Stimulated activated CD4-positive, alpha-beta T cell treated with anti-CD3 and anti-CD28 coated beads, TNF-alpha, amount 100 ng/mL, for 1 hour (primary cell): ENCODE measurements at places on chromosomes 5 and 9.

DNA sequence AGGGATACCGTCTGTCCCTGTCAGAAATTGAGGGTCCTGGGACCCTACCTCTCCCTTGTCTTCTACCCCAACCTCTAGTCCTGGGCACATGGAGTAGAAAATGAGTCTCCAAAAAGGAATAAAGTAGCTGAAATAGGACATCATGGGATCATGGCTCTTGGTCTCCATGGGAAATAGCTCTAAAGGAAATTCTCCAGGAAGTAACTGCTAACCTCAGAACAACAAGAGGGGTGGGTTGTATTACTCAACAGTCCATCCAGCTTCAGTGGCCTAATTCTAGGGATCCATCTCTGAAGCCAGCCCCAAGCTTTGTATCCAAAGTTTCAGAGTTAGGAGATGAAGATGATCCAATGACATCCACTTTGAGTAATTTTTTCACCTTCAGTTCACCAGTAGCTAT lies 11.0 kb upstream of the RUSC2 start:
- DNase-seq, result no peak

DNA sequence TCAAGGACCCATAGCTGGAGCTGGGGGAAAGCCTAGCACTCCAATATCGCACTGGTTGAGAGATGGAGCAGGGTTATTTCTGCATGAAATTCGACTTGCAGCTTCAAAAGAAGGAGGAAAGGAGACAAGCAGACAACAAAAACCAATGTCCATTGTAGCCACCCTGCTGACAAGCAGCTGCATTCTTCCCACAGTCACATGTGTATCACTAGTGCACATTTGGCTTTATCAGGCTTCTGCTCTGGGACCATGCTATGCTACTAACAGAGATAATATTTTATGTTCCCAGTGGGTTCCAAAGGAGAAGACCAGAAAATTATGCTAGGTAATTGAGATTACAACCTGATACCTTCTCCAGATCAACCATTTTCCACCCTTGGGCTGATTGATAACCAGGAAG lies 59.7 kb downstream of the MFAP3 start:
- DNase-seq, result no peak

DNA sequence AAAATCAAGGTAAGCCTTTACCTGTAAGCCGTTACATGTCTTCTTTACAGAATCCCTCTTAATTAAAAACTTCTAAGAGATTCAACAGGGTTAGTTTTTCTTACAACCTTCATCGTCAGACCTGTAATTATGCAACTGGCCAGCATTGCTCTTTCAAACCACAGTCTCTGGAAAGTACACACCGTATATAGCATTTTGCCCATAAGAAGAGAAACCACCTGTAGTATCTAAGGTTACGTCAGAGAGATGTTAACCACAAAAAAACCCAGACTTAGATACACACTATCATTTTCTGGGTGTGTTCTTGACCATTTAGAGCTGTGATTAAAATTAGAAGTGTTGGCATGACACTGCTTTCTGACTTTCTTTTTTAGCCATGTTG lies 140.0 kb downstream of the MUSK start:
- no peak for DNase-seq

- DNase-seq, result no peak
Measured at GRCh38 chr5:33372721-33373472, 67.9 kb upstream of the TARS1 start.

DNA sequence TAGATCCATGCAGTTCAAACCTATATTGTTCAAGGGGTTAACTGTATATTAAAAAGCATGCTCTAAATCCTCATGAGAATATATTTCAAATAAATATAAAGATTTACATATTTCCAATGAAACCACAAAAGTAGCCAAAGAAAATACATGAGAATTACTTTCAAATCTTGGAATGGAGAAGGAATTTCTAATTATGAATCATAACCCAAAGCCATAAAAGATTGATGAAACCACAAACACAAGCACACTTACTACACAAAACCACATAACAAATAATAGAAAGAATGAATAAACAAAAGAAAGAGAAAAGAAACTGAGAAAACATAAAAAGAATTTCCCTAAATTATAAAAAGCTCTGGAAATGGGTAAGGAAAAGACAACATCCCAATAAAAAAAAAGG lies 16.0 kb downstream of the ERP44 start:
- no peak for DNase-seq

- DNase-seq, result no peak
Measured at GRCh38 chr5:148799737-148800527, 26.5 kb upstream of the ADRB2 start.

- no peak for DNase-seq
Measured at GRCh38 chr9:21684231-21684630, 118.2 kb upstream of the MTAP start.
